ENCODE measurements at places on chromosomes 1 and 21. TPM values are rescaled to one million over a fixed set of nuclear protein-coding genes. Genes with fewer than 3 reads are reported as not detected.

- DNase-seq: no peak
- H3K36me3 ChIP-seq: peaks cover 42% of the 10 kb centered on the region
- peaks cover 20% of the 10 kb centered on the region for H3K4me1 ChIP-seq
- H3K4me3 ChIP-seq: no peak overlapping the region
These were observed 5.6 kb downstream of the PRDX1 start for GRCh38 chr1:45516036-45516435.

DNA sequence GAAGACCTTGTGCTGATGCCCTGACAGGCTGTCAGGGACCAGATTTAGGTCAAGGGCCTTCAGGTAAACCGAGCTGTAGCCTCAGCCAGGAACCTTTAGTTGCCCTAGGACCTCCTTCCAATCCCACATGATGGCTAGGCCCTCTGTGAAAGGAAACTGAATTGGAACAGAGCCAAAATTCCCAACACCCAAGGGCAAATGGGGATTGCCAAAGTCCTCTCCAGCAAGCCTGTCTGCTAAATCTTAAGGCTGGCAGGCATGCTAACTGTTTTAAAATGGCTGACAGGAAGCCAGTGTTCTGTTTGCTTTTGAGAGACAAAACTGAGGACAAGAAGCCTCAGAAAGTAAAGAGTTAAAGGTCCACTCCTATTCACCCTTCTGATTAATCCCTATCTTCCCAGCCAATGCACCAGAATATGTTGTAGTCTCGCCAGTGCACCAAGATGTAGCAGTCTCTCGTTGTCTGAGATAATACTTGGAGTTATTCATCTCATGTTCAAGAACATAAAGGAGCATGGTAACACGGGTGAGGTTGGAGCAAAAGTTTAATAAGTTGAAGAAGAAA, 35.1 kb downstream of the MSTO1 start:
- no peaks in the 10 kb centered on the region for H3K36me3 ChIP-seq
- peak; percentile 66 for DNase-seq
- no peaks in the 10 kb centered on the region for H3K4me1 ChIP-seq
- H3K27me3 ChIP-seq: no peaks in the 10 kb centered on the region

- H3K4me1 ChIP-seq: no peaks in the 10 kb centered on the region
- H3K4me3 ChIP-seq: no peak overlapping the region
- no peaks in the 10 kb centered on the region for H3K27me3 ChIP-seq
- no peak overlapping the region for H3K27ac ChIP-seq
These were observed 84.2 kb upstream of the DSCAM start for GRCh38 chr21:40931197-40931596.

Gene GUCA2B
- total RNA-seq: not detected

Gene KCND3
- 0.35 TPM for total RNA-seq
